Gastrocnemius medialis (tissue), 4 donors: ENCODE measurements at places on chromosomes 4 and X. TPM values are rescaled to one million over a fixed set of nuclear protein-coding genes. Genes with fewer than 3 reads are reported as not detected.

The GPC3 gene
- total RNA-seq: 5.8 TPM

The NAP1L3 gene
- total RNA-seq: 0.31 TPM

The TMEM47 gene
- 95.8 TPM for total RNA-seq

The GPR34 gene
- total RNA-seq: 0.95 TPM

GRCh38 chrX:132173647-132174046, 45.6 kb downstream of the RAP2C start:
- no peak for DNase-seq
- no peaks in the 10 kb centered on the region for H3K27me3 ChIP-seq
- H3K27ac ChIP-seq: no peak overlapping the region
- no peaks in the 10 kb centered on the region for H3K4me1 ChIP-seq

GRCh38 chrX:84712621-84713020, 210.4 kb upstream of the HDX start:
- H3K36me3 ChIP-seq: no peaks in the 10 kb centered on the region
- H3K4me3 ChIP-seq: no peak overlapping the region
- no peak for DNase-seq
- no peak overlapping the region for H3K27ac ChIP-seq
- H3K4me1 ChIP-seq: no peaks in the 10 kb centered on the region

GRCh38 chrX:151789179-151789800, 54.7 kb downstream of the CNGA2 start:
- H3K4me1 ChIP-seq: no peaks in the 10 kb centered on the region
- DNase-seq: peak; percentile 31
- H3K4me3 ChIP-seq: no peak overlapping the region
- H3K27ac ChIP-seq: no peak overlapping the region

DNA sequence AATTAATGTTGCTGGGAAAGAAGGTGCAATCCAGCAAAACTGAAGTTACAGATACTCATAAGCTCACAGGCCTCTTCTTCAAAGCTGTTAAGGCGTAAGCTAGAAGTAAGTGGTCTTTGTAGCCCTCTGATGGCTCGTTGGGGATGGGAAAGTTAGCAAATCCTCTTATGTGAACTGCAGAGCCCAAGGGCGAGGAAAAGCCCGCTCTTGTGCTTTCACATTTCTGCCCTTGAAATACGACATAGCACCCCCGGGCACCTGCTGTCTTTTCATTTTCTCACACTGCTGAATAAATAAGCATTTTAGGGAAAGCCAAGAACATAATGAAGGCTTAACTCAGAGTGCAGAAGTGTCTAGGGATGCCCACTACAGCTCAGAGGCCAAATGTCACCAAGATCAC, 73.1 kb upstream of the SORBS2 start:
- no peaks in the 10 kb centered on the region for H3K27me3 ChIP-seq
- DNase-seq: no peak
- H3K36me3 ChIP-seq: no peaks in the 10 kb centered on the region
- H3K4me1 ChIP-seq: no peaks in the 10 kb centered on the region
- H3K27ac ChIP-seq: no peak overlapping the region
- H3K4me3 ChIP-seq: no peak overlapping the region

DNA sequence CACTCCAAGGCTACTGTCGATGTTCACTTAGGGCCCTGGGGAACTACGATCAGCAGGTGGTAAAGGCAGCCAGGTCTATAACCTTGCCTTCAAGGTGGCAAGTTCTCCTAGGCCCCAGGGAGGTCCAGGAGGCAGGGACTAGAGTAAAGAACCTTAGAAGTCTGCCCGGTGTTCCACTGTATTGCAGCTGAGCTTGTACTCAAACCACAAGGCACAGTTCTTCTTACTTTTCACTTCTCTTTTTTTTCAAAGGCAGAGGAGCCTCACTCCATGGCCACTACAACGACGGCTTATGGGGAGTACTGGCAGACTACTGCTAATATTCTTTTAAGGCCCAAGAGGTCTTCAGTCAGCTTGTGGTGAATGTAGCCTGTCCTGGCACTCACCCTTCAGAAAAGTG, 78.8 kb upstream of the GPR174 start:
- H3K4me1 ChIP-seq: no peaks in the 10 kb centered on the region
- H3K27me3 ChIP-seq: no peaks in the 10 kb centered on the region
- no peaks in the 10 kb centered on the region for H3K36me3 ChIP-seq
- H3K4me3 ChIP-seq: no peak overlapping the region

- H3K36me3 ChIP-seq: no peaks in the 10 kb centered on the region
- H3K4me3 ChIP-seq: no peak overlapping the region
- no peak for DNase-seq
- no peaks in the 10 kb centered on the region for H3K27me3 ChIP-seq
- no peaks in the 10 kb centered on the region for H3K4me1 ChIP-seq
Observed at GRCh38 chr4:29588617-29589016, 1131.6 kb upstream of the PCDH7 start.

DNA sequence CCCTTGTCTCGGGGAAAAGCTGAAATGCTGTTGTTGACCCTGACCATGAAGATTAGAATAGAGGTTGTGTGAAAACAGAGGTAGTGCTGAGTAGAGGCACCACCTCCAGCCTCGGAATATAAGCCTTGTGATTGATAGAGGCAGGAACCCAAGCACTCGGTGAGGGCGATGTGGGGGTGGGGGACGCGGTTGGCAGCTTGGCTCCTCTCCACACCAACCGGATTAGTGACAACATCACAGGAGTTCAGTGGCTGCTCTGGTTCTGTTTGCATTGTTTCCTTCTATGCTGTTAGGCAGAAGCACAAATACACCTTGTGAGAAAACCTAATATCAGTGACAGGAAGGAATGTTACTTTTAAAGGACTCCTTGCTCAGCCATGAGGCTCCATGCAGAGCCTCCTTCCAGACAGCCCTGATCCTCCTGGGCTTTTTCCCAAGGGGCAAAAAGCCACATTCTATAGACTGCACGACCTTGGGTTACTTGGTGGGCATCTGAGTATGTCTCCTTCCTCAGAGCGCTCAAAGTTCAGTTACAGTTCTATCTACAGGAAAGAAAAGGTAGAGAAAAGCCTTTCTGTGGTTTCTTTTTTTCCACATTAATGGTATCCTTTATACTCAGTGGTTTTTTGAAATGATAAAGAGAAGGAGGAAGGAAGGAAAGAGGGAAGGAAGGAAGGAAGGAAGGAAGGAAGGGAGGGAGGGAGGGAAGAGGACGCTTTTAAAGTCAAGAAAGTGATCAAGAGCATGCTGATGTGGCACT, 150.4 kb upstream of the NOCT start:
- H3K27me3 ChIP-seq: no peaks in the 10 kb centered on the region
- H3K27ac ChIP-seq: no peak overlapping the region
- no peaks in the 10 kb centered on the region for H3K36me3 ChIP-seq
- no peak overlapping the region for H3K4me3 ChIP-seq

DNA sequence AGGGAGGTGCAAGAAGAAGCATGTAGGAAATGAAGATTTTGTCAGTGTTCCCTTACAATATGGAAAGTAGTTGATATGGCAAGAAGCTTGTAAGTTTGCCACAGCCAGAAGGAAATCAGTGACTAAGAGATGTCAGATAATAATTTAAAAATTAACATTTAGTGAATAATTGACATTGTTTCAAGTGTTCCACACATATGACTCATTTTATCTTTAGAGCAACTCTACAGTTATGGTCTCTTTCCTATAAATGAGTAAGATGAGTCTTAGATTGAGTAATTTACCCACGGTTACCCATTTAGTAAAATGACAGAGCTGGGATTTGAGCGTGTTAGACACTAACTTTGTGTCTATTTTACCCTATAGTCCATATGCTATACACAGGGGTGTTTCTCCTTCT, 300.3 kb upstream of the IRS4 start:
- no peaks in the 10 kb centered on the region for H3K36me3 ChIP-seq
- H3K4me3 ChIP-seq: no peak overlapping the region
- no peak overlapping the region for H3K27ac ChIP-seq
- H3K27me3 ChIP-seq: no peaks in the 10 kb centered on the region

GRCh38 chrX:69082753-69083150, 82.5 kb downstream of the PJA1 start:
- DNase-seq: no peak
- no peaks in the 10 kb centered on the region for H3K36me3 ChIP-seq
- H3K4me3 ChIP-seq: no peak overlapping the region
- no peaks in the 10 kb centered on the region for H3K4me1 ChIP-seq

DNA sequence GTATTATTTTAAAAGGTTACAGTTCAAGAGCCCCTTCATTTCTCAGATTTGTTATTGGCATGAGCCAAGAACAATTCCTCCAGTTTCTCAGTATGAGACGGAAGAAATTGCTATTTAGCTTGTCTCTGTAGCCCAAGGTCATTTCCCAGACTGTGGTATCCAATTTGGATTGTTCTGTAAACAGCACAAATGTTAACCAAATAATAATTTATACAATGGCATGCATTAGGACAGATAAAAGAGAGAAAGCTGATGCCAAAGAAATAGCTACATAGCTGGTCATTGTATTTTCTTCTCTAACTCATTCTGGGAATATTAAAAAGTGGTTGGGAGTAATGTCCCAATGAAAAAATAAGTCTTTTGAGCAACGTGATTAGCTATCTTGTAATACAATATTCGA, 134.6 kb upstream of the NPY2R start:
- no peaks in the 10 kb centered on the region for H3K4me1 ChIP-seq
- DNase-seq: no peak
- no peak overlapping the region for H3K27ac ChIP-seq
- no peak overlapping the region for H3K4me3 ChIP-seq
- H3K27me3 ChIP-seq: no peaks in the 10 kb centered on the region
